ENCODE measurements at places on chromosomes 3 and 15.

DNA sequence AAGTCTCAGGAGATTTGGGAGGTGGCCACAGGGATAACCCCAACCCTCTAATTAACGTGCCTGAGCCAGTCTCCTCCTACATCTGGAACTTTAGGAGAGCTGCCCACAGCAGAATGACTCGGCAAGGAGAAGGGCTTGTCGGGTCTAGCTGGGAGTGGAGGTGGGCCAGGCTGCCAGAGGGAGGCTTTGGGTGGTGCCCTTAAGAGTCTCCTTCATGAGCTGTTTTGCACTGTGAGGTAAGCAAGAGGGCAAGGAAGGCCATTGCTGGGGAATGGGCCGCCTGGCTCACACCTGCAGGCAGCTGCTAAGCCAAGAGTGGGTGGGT, 3.6 kb upstream of the TNK2 start:
- no peak for DNase-seq

GRCh38 chr3:53694666-53695323, 151.4 kb downstream of the CHDH start:
- DNase-seq: no peak

- no peak for DNase-seq
These were observed 50.1 kb upstream of the TRIM42 start for GRCh38 chr3:140627756-140628155.

GRCh38 chr15:31352339-31352751, 25.7 kb downstream of the KLF13 start:
- DNase-seq: no peak

- DNase-seq: peak; percentile 43
These were observed 90.0 kb downstream of the APBA2 start for GRCh38 chr15:28975766-28976179.

- DNase-seq: no peak
These were observed 237.8 kb upstream of the NR2E3 start for GRCh38 chr15:71572452-71573053.
